AML-193 (cell line): ENCODE measurements at places on chromosomes 5 and 9.

- no peak for DNase-seq
Measured at GRCh38 chr5:73312872-73313510, 135.6 kb downstream of the FOXD1 start.

- no peak for DNase-seq
Measured at GRCh38 chr9:99511723-99512122, 289.6 kb downstream of the SEC61B start.

DNA sequence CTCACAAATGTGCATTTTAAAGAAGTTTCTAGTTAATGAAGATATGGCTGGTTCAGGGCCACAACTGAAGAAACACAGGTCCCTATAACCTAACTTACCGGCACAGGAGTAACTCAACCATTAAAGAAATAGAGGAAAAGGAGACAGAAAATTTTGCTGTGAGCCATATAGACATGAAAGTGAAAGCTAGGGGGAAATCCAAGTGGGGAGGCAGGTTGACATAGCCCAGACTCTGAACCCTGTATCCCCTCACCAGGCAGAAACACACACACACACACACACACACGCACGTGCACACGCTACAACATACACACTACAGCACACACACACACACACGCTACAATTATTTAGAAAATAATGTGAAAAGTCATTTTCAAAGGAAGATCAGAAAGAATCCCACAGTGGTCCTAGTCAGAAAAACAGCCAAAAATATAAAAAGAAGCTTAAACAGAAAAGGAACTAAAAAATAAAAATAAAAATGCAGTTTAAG, 856.4 kb upstream of the CDH6 start:
- DNase-seq: no peak

GRCh38 chr5:111697215-111697614, 59.8 kb downstream of the NREP start:
- DNase-seq: no peak

DNA sequence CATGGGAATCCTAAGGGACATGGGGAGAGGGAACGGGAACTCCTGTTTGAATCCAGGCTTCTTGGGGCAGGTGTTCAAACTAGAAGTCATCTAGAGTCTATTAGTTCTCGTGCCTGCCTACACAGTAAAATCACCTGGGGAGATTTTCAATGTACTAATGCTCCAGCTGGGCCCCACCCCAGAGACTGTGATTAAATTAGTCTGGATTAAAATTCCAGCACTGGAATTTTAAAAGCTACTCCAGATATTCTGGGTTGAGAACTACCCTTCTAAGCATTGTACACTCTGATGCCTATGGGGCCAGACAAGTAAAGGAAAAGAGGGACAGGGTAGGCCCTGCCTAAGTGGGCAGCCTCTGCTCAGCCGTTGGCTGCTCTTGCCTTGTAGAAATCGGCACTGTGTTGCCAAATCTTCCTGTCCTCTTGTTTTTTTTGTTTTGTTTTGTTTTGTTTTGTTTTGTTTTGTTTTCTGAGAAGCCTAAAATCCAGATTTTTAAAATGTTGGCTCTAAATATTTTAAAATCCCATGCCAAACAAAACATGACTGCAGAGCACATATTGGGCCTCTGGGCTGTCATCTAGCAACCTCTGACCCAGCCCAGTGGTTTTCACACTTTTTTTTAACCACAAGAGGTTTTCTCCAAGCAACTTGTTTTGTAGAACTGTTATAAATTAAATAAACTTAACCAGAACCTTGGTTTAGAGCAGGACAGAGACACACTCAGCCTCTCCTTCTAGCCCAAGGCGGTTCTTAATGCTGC, 29.0 kb downstream of the ADRB2 start:
- no peak for DNase-seq

- no peak for DNase-seq
Measured at GRCh38 chr5:158970569-158971014, 129.1 kb downstream of the EBF1 start.

DNA sequence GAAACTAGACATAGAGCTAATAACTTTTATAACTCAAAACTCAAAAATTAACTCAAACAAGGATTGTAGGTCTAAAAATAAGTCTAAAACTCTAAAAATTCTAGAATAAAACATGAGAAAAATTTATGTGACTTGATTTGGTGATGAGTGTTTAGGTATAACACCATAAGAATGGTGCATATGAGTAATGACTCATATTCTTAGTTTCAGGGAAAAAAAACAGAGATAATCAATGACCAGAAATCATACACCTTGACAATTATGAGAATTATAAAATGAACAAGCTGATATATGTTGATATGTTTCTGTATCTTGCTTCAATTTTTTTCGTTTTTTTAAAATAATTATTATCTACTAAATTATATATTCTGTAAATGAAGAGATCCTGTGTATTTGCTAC, 541.2 kb downstream of the PTPRD start:
- no peak for DNase-seq

GRCh38 chr5:51185850-51186329, 197.4 kb upstream of the ISL1 start:
- DNase-seq: no peak

DNA sequence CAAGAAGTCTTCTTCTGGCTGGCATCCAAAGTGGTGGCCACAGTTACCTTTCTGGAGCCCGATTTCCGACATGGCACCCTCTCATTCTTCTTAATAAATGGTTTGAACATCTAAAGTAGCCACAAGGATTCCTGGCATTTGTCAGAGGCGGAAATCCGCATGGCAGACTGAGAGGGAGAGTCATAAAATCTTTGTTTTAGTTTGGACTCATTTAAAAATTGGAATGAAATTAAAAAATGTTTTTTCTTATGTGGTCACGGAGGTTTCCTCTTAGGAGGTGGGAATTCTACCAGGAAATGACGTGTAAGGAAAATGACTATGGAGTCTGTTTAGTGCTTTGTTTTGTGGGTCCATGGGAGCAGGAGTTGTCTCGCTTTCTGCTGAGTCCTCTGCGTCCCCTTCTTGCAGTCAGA, 133.0 kb upstream of the PTCH1 start:
- DNase-seq: no peak

DNA sequence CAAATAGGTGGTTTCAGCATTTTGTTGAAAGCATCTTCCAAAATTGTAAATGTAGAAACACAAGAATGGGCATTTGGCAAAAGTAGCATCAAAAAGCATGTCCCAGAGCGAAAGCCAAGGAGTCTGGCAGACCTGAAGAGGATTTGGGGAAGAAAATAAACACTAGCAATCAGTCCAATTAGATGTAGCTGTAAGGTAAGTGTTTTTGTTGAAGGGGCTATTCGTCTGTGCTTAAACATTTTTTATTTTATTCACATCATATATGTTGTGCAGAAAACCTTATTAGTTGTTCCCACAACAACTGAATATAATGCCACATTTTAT, 954.1 kb upstream of the COX7C start:
- no peak for DNase-seq

DNA sequence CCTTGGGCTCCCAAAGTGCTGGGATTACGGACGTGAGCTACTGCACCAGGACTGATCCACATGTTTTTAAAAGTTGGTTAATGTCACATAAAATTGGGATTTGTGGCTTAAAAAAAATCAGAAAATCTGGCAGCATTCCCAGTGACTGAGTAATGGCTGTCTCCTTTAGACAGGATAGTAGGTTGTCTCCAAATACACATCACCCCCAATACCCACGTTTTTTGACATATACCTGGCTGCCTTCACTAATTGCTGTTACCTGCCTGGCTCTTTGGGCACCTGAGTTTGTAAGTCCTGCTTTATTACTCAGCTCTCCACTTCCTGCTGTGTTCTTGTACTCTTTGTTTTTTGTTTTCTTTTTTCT, 84.8 kb downstream of the KDM4C start:
- DNase-seq: no peak

GRCh38 chr9:127812936-127813675, 10.4 kb downstream of the FPGS start:
- DNase-seq: no peak

GRCh38 chr9:120441426-120442307, 138.3 kb downstream of the CDK5RAP2 start:
- DNase-seq: no peak

GRCh38 chr5:68630354-68630753, 414.8 kb downstream of the PIK3R1 start:
- DNase-seq: no peak
